ENCODE measurements at places on chromosomes 2 and 18.

DNA sequence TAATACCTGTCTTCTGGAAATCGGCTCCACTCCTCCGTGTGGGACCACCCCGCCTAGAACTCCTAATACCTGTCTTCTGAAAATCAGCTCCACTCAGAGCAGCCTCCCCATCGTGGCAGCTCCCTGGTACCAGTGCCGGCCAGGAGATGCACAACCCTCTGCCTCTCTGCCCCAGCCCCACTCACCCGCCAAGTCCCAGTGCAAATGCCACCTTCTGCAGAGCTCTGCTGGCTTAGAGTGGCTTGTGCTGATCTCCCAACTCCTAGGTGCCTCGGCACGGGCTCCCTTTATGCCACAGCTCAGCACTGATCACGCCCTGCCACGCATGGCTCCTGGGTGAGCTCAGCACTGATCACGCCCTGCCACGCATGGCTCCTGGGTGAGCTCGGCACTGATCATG is 258.5 kb downstream of the HDAC4 start:
- no peak for DNase-seq

DNA sequence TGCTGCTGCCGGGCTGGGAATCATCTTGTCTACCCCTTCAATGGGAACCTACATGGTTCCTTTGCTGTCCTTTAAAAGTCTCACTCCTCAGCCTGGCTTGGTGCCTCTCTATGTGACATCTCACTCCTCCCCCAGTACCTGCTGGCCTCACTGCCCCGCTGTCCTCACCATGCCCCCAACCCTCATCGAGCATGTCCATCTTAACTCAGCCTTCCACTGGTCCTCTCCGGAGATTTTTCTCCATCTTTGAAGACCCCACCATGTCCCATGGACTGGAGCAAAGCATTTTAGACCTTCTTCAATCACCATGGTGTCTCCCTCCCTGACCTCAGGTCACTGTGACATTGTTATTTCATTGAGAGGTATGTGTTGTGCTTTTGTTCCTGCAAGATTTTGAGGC is 58.1 kb upstream of the SIX3 start:
- no peak for DNase-seq

GRCh38 chr18:52341608-52342381 is 1.8 kb downstream of the DCC start:
- no peak for DNase-seq

DNA sequence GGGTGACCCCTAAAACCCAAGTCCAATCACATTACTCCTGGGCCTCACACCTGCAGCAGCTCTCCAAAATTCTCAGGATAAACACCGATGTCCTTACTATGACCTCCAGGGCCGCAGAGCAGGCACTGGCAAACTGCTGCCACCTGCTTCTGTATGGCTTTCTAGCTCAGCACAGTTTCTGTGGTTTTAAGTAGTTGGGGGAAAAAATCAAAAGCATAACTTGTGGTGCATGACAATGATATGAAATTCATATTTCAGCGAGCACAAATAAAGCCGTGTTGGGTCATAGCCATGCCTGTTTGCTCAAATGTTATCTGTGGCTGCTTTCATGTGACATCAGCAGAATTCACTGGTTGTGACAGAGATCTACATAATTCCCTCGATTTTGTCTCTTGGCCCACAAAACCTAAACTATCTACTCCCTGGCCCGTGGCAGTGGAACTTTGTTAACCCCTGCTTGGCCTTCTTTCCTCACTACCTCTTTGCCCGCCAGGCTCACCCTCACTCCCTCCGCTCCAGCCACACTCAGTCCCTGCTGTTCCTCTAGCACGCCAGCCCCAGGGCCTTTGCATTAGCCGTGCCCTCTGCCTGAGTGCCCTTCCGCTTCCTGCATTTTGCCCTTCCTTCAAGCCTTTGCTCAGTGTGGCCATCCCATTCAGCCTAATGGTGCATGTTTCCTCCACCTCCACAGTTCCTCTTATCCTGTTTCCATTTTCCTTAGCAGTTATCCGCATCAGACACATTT is 108.3 kb downstream of the AGAP1 start:
- no peak for DNase-seq

DNA sequence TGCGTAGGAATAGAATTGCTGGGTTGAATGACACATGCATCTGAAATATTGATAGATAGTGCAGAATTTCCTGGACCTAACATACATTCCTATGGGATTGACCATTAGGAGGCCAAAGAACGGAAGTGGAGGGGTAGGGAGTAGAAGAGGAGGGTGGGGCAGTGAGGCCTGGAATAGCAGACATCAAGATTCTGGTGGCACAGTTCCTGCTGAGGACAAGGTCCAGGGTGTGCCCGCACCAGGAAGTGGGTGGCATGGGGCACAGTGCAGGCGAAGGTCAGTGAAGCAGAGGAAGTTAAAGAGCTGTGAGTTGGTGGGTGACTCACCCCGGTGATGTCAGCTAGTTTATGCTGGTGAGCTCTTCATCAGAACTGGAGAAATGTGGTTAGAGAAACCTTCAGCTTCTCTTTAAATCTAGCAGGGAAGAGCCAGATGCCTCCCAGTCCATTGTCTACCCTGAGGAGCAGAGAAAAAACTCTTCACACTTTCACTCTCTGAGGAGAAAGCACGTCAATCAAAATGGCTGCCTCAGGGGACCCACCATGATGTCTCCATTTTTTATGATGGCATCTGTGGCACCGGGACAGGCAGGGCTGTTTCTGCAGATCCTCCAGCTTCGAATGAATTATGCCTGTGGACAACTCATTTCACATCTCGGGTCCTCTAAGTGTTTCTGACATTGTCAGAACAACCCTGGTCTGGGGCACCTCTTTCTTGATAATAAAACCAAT is 55.9 kb upstream of the CTLA4 start:
- peak; percentile 85 for DNase-seq

DNA sequence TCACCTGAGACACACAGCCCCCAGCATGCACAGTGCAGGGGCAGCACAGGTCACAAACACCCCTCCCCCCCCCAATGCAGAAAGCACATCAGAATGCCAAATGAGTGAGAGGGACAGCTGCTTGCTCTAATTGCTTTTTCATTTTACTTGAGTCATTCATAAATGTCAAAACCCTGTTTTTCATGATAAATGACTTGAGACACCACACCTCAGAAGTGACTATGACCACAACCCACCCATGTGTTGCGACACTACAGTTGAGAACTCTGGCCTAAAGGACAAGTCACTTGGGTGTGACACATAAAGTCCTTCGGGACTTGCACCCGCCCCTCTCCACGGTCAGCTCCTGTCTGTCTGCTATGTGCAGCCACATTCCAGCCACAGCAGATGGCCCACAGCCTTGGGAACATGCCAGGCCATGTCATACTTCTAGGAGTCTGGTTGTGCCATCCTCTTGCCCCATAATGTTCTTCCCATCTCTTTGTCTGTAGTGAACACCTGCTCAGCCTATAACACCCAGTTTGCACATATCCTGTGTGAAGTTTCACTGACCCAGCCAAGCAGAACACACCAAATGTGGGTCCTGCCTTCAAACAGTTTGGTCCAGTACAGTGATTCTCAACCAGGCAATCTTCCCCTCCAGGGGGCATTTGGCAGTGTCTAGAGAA is 30.2 kb upstream of the RIOK3 start:
- peak; percentile 83 for DNase-seq

- DNase-seq: no peak
Measured at GRCh38 chr18:71630696-71631095, 913.4 kb downstream of the CBLN2 start.

DNA sequence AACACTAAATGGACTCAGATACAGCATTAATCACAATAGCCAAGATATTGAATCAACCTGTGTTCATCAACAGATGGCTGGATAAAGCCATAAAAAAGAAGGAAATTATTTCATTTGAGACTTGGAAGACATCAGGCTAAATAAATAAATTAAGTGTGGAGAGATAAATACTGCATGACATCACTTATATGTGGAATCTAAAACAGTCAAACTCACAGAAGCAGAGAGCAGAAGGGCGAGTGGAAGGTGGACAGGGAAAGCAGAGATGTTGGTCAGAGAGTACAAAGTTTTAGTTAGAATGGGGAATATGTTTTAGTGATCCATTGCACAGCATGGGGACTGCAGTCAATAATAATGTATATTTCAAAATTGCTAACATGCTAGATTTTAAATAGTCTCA is 207.2 kb downstream of the VAPA start:
- no peak for DNase-seq

DNA sequence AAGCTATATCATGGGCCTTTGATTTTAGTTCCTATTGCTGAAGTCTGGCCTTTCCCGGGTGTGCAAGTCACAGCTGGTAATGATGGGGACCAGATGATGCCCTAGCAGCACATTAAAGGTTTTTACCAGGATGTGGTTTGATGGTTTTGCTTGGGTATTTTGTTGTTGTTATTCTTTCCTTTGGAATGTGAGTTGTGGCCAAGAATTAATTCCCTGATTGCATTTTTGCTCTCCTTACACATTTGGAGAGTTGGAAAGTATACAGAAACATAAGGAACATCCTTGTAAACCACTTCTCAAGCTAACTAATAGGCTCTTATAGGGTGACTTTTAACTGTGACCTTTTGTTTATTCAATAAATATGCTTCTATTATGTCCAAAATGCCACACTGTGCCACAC is 154.1 kb upstream of the MMADHC start:
- DNase-seq: no peak

DNA sequence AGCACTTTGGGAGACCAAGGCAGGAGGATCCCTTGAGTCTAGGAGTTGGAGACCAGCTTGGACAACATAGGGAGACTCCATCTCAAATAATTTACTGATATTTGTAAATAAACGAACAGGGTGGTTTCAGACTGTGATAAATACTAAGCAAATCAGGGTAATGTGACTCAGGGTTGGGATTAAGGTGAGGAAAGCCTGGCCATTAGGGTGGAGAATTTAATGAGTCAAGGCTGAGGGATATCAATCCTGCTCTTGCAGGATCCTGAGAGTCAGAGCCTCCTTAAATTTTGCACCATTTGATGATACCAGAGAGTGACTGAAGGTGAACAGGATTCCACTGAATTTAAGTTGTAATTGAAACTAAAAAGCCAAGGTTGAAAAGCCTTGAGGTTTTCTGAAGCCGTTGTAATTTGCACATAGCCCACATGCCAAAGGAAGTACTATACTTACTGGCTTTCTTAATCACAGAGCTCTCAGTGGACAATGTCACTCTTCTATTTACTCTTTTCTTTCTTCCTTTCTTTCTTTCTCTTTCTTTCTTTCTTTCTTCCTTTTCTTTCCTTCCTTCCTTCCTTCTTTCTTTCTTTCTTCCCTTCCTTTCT is 28.6 kb upstream of the AP1S3 start:
- no peak for DNase-seq

DNA sequence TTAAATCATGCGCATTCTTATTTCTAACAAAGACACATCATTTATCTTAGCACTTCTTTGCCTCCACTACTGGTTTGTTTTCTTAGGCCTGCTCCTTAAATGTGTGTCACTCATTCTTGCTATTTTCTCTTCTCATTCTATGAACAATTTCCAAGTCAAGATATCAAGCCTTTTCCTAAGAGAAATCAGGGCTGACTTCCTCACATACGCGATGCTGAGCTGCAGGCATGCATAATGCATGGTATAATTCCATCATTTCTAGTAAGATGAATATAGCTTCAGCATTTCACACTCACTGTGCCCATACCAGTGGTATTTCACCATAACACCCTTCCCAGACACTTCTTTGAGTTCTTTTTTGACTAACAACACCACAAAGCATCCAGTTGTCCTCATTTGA is 838.9 kb upstream of the DDX18 start:
- DNase-seq: no peak

DNA sequence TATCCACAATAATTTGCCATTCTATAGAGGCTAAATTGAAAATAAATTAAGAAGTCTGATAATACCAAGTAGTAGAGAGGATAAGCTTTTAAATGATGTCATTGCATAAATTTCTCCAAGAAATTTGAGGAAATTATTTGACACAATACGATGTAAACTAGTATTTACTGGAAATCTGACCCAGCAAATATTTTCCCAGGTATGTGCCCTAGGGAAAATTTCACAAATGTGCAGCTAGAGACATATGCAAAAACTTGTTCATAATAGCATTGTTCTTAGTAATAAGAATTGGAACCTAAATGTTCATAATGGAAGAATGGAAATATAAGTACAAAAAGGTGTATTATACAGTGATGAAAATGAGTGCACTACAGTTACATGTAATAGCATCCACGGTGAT is 888.8 kb upstream of the SOX11 start:
- no peak for DNase-seq

DNA sequence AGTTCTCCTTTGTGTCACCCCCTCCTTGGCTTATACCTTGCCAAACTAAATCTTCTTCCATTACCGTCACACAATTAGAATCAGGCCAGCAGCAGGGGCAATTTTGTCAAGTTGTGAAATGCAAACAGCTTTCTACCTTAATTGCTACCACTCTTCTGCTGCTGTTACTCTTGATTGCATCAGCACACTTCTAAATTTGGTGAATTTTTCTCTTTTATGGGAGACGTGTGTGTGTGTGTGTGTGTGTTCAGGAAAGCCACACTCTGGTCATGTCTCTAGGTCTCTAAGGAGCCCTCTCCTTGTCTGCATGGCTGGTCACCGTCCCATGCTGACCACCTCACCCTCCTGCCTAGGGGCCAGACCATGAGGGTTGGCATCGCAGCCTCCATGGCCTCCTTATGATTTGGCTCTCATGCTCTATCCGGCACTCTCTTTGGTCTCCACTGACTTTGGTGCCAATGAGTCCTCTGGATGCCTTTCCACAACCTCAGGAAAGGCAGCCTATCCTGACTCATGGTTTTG is 87.7 kb downstream of the GATA6 start:
- DNase-seq: no peak

DNA sequence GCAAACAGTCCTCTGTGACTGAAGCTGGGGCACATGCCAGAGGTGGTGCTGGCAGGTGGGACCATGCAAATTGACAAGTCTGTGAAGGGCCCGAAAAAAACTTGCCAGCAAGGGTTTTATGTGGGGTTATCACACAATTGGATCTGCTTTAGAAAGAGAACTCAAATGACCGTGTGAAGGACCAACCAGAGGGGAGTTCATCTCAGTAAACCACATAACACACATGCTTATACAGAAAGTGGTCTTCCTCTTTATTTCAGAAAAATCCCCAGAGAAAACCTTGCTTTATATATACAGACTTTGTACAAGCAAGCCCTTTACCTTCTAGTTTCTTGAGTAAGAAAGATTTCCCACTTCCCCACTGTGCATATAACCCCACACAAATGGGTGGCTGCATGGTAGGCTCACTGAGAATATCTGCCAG is 46.7 kb downstream of the KIDINS220 start:
- DNase-seq: no peak

DNA sequence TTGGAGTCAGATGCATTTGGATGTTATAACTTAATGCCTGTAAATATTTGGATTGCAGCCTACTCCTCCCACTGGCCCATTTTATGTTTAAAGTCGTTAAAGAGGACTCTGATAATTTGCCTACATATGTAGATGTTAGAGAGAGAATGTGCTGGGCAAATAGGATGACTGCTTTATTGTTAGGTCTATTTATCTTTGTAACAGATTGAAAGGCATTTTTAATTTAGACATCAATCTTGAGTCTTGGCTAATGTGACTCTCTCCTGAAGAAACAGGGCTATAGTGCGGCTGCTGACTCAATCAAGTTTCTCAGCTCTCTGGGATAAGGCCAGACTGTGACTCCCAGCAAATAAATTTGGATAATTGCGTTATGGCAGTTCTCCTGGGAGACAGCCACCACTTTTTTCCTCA is 1101.4 kb downstream of the CBLN2 start:
- DNase-seq: no peak
